ENCODE measurements at places on chromosomes 4 and X.

DNA sequence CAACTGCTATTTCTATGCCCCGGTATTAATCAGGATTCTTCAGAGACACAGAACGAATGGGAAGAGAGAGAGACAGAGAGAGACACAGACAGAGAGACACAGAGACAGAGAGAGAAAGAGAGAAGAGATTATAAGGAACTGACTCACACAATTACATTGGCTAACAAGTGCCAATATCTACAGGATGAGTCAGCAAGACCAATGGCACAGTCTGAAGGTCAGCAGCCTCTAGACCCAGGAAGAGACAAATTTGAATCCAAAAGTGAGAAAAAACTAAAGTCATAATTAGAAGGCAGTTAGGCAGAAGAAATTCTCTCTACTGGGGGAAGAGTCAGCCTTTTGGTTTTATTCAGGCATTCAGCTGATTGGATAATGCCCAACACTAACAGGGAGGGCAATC, 187.3 kb downstream of the MAB21L2 start:
- DNase-seq, result no peak

DNA sequence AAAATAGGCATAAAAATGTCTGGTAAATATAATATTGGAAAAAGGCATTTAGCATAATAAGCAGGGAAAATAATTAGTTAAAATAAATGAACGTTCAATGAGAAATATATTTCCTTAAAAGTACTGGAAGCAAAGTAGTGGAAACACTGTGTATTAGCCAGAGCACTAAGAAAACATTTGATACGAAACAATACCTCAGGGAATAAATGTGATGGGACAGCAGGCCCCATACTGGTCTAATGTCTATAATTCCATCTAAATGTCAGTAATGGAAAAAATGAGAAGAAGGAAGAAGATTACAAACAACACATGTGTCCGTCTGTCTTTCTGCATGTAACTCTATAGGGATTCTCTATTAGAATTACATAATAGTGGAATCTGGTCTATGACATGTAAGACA, 79.0 kb downstream of the PDE5A start:
- no peak for DNase-seq

DNA sequence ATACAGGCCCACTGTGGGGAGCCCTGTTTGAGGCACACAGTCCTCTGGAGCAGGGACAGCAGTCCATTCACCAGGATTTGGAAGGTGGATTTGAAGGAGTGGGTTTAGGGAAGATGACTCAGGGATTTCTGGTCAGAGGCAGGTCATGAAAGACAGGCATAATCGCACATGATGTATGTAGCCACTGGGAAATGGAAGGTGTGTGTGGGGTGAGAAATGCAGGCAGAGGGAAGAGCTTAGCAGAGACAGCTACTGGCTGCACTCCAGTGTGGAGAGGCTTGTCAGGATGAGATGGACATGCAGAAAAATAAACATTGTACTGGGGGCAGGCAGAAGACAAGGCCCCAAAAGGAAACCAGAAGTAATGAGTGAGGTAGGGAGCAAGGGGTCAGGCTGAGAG, 85.2 kb upstream of the STS start:
- DNase-seq, result no peak

GRCh38 chrX:7390441-7390840, 242.5 kb upstream of the PUDP start:
- no peak for DNase-seq

- DNase-seq, result no peak
These were observed 683 bp downstream of the MAN2B2 start for GRCh38 chr4:6575503-6576240.

DNA sequence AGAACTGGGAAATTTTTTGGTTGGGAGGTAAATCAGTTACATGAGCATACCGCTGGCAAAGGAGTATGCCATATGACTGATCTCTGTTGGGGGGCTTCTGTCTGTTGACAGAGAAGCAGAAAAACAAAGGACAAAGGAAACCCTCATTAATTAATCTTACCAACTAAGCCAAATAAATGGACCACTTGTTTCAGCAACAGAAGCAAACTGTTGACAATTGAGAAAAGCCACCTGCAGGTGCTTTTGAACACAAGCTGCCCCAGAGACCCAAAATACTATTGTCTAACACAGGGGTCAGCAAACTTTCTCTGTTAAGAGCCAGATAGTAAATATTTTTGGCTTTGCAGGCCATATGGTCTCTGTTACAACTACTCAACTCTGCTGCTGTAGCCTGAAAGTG, 7.0 kb upstream of the FRYL start:
- DNase-seq, result no peak

GRCh38 chr4:105352826-105353225, 121.0 kb downstream of the PPA2 start:
- DNase-seq, result no peak

DNA sequence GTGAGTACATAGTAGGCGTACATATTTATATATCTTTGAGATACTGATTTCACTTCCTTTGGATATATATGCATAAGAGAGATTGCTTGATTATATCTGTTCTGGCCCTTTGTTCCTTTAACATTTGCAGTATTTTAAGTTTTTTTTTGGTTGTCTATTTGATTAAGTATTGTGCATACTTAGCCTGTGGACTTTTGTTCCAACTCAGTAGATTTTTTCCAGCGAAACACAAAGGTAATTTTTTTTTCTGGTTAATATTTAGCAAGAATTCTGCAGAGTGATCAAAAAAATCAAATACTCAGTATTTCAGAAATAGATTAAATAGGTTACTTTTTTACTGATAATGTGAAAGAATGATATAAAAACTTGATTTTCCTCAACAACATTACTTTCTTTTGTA, at the start of gene AFM:
AFM (plus strand) TSS at position 388 of the 400 bp plus-strand sequence. CDS start 31 bp downstream, outside the sequence.
- DNase-seq, result no peak

- DNase-seq, result no peak
These were observed 95.1 kb upstream of the LIMCH1 start for GRCh38 chr4:41442810-41443209.

GRCh38 chr4:10732914-10733415, 48.4 kb upstream of the CLNK start:
- no peak for DNase-seq

- no peak for DNase-seq
These were observed 10.2 kb upstream of the MSANTD1 start for GRCh38 chr4:3238721-3239120.

GRCh38 chr4:152462695-152463094, 73.2 kb downstream of the FBXW7 start:
- DNase-seq, result no peak

DNA sequence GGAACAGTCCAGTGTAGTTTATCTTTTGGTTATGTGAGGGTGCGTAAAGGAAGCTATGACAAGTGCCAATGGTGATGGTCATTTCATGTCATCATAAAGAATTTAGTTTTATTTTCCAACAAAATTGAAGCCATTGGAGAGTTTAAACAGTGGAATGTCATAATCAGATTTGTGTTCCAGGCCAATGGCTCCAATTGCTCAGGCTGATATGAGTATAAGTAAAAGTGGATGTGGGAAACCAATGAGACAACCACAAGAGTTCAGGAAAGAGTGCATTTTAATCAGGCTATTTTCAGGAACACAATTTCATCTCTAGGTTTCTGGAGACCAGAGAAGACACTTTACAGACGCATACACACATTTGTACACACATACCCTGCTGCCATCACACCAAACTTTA, 20.7 kb downstream of the SPANXC start:
- no peak for DNase-seq

- no peak for DNase-seq
These were observed 39.9 kb downstream of the CCNG2 start for GRCh38 chr4:77196866-77197265.

- DNase-seq, result no peak
These were observed 24.5 kb upstream of the VEGFC start for GRCh38 chr4:176817204-176817603.

- no peak for DNase-seq
These were observed 239.0 kb upstream of the HTR2C start for GRCh38 chrX:114344756-114345349.

Measured in left hindlimb (tissue), 1 donor.